ENCODE measurements at places on chromosomes 16 and 17.
A peak's percentile ranks its signal among the peaks of the same experiment; 100 is the strongest.

DNA sequence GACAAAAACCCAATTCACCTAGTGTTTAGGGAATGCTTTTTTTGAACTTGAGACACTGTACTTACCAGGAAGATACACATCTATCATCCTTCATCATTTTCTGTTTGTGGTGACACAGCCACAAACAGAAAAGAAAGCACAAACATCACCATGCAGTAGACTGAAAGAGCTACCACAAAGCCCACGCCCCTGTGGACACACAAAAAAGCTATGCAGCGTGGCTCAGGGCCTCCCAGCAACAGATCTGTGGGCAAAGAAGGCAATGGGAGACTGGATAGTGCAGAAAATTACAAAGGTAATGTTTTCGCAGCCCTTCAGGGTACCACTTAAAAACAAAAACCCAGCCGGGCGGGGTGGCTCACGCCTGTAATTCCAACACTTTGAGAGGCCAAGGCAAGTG is 9.6 kb downstream of the COTL1 start:
- no peak for DNase-seq

GRCh38 chr16:11050944-11051343 is 106.6 kb downstream of the CLEC16A start:
- no peak for DNase-seq

GRCh38 chr17:39863918-39864746 is at the start of gene IKZF3:
Gene IKZF3, minus strand, starts transcription at chr17:39864312. Its CDS starts 186 bp downstream, at chr17:39864126.
- peak; percentile 70 for DNase-seq

DNA sequence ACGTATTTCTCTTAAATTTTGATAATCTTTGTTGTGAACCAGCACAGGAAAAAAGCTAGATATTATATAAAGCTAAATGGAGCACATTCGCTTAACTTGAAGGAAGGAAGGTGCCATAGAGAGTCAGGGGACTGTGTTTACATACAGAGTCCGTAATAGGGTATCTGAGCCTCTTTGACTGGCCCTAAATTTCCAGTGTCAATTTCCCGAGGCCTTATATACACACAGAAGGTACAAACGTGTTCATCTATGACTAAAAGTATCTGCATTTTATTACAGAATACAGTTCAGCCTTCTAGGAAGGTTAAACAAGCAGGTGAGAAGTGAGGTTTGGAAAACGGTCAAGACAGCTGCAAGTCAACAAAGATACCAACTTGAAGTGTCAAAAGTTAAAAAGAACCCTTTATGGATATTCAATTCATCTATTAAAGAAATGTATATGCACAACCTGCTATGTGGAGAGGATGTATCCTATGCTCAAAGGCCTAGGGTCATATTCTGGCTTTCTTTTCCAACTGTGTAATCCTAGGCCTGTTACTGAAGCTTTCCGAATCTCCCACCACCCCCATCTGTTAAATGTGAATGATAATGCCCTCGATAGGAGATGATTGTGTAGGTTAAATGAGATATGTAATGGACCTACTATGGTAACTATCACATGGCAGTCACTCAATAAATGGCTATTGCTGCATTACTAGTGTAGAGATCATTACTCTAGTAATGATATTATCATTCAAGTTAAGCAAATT is 263.7 kb upstream of the MAF start:
- no peak for DNase-seq

GRCh38 chr17:74919440-74920305 is 3.4 kb downstream of the USH1G start:
- no peak for DNase-seq

DNA sequence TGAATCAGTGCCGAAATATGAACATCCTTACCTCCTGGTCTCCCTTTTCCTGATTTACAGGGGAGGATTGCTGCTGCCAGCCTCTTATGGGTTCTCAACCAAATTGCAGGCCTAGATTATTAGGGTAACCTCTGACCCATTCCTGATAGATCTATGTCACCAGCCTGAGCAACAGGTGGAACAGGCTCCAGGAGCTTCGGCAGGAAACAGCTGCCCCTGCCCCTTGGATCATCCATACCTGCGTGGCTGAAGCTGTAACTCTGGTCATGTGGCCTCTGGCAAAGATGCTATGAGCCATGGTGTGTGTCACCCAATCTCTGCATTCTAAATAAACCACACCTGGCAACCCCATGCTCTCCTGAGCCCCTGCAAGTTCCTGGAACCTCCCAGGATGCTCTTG is 18.4 kb upstream of the RBBP6 start:
- DNase-seq = no peak

GRCh38 chr17:14434506-14434905 is 133.6 kb downstream of the HS3ST3B1 start:
- no peak for DNase-seq

GRCh38 chr17:80034791-80035686 is 633 bp downstream of the TBC1D16 start:
- DNase-seq = no peak

GRCh38 chr17:63446753-63447470 is 806 bp upstream of the CYB561 start:
- no peak for DNase-seq

- no peak for DNase-seq
Measured at GRCh38 chr16:13561291-13562070, 358.5 kb upstream of the ERCC4 start.

DNA sequence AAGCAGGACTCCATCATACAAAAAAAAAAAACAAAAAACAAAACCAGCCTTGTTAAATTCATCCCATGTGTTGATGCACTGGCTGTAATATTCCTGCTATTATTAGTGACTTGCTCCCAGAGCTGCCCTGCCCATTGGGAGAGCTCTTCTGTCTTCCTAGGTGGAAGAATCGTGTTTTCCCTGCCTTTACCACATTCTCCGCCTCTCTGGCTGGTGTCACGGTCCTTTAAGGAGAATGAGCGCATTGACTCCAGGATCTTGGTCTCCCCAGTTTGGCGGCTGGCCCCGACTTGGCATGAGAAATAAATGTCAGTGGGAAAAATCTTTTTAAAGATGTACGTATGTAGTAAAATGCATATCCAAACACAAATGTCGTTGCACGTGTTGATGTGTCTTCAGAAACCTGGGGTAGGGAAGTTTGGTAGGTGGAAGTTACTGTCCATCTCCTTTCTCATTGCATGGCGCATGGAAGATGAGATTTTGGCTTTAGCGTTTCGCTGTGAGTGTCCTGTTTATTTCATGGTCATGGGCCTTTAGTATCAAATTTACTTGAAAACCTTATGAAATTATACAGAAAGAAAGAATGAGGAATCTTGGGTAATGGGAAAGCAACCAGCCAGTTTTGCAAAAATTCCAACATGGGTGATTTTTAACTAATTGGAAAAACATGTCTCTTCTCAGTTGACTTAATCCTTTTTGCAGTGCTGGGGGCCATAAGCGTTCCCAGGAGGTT is 15.5 kb downstream of the RMI2 start:
- no peak for DNase-seq

Data from stimulated activated CD8-positive, alpha-beta memory T cell treated with anti-CD3 and anti-CD28 coated beads, Interleukin-4, amount 100 ng/mL, for 1 hour (primary cell).